Activated CD8-positive, alpha-beta T cell treated with anti-CD3 and anti-CD28 coated beads, Interleukin-2, amount 10 ng/mL, durations not matched to agents 7 days and 5 days (primary cell): ENCODE measurements at places on chromosomes 5 and 9. TPM values are rescaled to one million over a fixed set of nuclear protein-coding genes. Genes with fewer than 3 reads are reported as not detected.

Gene TTC23L
- total RNA-seq: not detected

DNA sequence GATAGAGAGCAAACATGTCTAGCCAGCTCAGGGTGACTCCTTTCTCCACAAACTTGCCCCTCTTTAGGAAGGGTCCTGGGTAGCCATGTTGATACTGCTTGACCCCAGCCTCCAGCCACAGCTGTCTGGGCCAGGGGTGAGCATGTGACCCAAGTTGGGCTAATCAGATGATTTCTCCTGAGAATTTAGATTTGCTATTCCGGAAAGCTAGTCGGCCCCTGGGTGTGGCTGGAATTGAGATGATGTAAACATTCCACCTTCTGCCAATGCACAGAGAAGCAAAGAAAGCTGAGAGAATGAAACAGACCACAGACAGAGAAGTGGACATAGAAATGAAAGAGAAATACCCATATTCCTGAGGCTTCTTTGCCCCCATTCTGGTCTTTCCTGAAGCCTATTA lies 17.8 kb upstream of the B4GALT1 start:
- DNase-seq: no peak

DNA sequence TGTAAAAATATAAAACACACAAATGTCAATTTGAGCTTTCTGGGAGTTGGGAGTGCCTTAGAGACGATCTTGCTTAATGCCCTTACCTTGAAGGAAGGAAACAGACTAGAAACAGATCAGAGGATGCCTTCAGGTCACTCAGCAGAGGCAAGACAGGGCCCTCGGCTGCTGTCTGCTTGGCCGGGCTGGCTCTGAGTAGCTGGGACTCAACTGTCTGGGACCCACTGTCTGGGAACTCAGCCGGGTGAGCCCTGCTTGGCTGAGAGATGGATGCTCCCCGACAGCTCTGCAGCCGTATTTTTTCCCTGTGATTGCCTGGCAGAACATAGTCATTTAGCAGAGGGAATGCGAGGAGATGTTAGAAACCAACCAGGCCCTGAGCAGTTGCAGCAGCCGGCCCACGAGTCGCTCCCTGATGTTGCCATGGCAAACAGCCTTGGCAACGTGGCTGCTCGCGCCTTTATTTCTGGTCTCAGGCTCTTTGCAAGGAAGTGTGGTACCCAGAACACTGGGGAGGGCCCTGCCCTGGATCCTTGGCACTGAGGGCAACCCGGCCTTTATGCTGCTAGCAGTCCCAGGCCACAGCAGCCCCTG lies 10.9 kb downstream of the PPARGC1B start:
- no peak for DNase-seq

Gene C1QTNF2
- not detected for total RNA-seq

Gene ARL14EPL
- not detected for total RNA-seq

Gene HMGXB3
- total RNA-seq: 37.5 TPM

Gene HRH2
- 26.9 TPM for total RNA-seq

DNA sequence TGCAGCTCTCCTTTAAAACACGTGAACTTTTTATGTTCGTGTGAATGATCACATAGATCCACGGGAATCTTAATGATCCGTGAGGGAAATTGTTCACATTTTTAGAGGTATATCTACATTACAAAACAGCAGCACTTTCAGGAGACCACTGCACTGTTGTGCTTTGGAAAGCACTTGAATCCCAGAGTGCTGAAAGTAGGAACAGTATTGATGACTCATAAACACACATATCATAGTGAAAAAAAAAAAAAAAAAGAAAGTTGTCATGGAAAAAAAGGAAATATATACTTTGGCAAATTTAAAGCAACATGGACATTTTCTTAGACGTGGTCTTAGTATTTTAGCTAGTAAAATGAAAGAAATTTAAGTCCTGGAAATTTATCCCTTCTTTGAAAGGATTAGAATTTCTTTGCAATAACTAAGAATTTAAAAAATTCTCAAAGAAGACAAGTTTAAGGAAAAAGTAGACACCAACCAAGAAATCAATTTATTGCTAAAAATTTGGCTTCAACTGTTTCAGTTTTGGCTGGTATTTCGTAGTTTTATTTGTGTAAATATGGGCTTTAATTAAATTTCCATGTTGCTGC lies 55.4 kb downstream of the ADGRV1 start:
- DNase-seq: no peak

DNA sequence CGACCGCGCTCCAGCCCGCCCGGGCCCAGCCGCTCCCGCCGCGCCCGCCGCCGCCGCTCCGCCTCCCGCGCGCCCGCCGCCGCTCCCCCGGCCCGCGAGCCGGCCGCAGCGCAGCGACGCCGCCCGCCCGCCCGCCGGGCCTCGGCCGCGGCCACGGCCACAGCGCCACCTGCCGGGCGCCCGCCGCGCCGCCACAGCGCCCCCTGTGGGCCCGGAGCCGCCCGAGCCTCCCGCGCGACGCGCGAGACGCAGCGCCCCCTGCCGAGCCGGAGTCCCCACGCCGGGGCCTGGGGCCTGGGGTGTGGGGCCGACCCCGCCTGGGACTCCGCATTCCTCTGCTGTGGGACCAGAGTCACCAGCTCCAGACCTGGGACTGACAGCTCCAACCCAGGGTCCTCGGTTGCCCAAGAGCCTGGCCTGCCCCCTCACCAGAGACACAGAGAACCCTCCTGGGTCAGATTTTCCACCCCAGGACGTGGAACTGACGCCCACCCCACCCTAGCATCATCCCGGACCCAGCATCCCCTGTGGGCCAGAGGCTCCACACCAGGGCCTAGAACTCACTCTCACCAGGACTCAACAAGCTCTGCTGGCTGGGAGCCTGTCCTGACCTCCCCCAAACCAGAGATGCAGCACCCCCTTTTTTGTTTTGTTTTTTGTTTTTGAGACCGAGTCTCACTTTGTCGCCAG lies at the start of gene RAPGEF1:
RAPGEF1 (minus strand) TSS at position 118 of the 690 bp plus-strand sequence. CDS start 246 bp downstream, outside the sequence.
- DNase-seq: peak; percentile 82

DNA sequence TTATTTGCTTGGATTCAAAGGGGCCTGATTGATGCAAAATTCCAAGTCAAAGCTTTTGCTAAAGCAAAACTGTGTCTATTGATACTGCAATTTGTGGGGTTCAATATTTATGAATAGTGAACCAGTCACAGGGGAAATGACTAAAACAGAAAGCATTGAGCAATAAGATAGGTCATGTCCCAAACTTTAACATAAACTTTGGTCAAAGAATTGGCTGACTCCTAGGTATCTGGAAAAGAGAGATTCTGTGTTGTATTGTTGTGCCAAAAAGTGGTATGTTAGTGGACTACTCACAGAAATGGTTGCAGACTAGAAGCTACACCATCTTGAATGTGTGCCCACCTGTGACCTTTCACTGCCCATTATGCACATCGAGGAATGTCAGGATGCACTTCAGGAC lies 585.5 kb upstream of the RGMB start:
- DNase-seq: no peak

Gene SH3RF2
- total RNA-seq: not detected

DNA sequence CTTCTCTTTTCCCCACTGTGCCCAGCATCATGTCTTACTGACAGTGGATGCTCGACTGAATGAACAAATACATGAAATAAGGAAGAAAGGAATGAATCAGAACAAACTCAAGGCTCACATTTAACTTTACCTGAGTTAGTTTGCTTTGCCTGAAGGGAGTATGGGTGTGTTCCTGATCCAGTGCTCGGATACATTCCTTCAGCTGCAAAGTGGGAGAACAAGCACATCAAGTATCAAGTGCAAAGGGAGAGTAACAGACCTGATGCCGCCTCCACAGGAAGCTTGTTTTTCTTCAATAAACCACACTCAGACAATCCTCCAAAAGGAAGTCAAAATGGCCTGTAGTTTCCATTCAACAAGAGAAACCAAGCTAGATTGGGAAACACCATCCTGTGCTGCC lies 66.1 kb downstream of the KIF24 start:
- no peak for DNase-seq

Gene TAF11L5
- total RNA-seq: not detected

DNA sequence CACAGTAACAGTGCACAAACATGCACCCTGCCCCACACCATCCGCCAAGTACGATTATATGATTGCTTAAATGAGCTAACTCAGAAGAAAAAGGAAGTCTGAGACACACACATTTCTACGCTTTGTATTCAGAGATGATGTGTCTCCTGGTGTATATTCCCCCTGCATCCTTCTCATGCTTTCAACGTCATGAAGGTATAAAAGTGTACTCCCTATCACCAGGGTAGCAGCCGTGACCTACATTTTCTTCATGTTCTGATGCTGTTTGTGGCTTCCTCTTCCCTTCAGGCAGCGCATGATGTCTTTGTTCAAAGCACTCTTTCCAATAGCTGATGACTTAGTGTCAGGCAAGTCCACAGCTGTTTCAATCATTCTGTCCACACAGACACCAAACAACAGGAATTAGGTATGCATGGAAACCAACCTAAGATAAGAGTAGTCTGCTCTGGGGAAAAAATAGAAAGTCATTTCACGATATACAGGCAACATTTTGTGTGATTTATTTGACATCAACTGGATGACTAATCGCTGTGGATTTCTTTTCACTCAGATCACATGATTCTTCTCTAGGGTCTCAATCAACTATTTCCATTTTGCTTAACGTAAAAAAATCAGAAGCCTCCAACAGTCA lies 269.4 kb upstream of the PTGER4 start:
- DNase-seq: peak; percentile 82

DNA sequence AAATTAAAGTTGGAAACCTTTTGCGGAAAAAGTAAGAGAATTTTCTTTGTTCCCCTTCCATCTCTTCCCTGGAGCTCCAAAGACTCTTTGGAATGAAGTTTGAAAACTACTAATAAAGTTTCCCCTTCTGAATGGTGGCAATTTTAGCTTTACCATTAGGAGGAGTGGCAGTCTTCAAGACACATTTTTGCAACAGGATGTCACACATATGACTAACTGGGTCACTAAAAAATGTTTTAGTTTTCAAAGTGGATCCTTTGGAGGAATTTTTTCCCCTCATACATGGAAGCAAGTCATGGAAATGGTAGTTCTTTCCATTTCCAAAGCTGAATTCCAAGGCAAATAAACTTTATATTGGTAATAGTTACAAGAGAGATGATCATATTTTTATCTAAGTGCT lies 15.6 kb downstream of the FBXO4 start:
- no peak for DNase-seq

- no peak for DNase-seq
These were observed 27.6 kb downstream of the SGCD start for GRCh38 chr5:156354571-156354970.

- no peak for DNase-seq
These were observed 11.4 kb upstream of the NRARP start for GRCh38 chr9:137313326-137313936.

Gene MRPS2
- 32.9 TPM for total RNA-seq

GRCh38 chr9:94082553-94082952 lies 1.7 kb upstream of the PTPDC1 start:
- DNase-seq: no peak

DNA sequence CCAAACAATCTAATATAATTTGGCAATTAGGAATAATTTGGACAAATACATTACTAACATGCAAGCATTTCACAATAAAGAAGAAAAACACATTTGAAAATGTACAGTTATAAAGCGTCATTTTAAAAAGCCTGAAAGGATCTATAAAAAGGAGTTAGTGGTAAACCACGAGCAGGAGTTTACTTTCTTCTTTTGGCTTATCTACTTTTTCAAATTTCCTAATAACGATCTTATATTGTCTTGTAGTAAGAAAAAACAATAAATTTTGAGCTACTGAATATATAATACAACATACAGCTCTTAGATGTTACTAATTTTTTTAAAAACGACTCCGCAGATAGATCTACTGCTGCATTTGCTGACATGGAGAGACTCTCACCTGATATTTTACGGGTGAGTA lies 79.9 kb downstream of the SMIM23 start:
- DNase-seq: no peak

Gene ROPN1L
- total RNA-seq: 1.4 TPM

- DNase-seq: no peak
These were observed 3.2 kb downstream of the WHRN start for GRCh38 chr9:114501796-114502682.

- no peak for DNase-seq
These were observed 3.8 kb downstream of the GAS1 start for GRCh38 chr9:86943201-86944113.

GRCh38 chr5:36494841-36495601 lies 111.4 kb upstream of the SLC1A3 start:
- DNase-seq: no peak

GRCh38 chr5:180208435-180209081 lies 453 bp downstream of the RASGEF1C start:
- DNase-seq: no peak

Gene EQTN
- total RNA-seq: not detected
